ENCODE measurements at places on chromosomes 6 and 20. TPM values are rescaled to one million over a fixed set of nuclear protein-coding genes. Genes with fewer than 3 reads are reported as not detected.

Gene DIDO1
- 75.1 TPM for total RNA-seq

Gene BTN3A1
- total RNA-seq, result 8.1 TPM

Gene HLA-C
- total RNA-seq, result 77.1 TPM

Gene ZNF292
- total RNA-seq, result 15.4 TPM

Gene OOEP
- not detected for total RNA-seq

GRCh38 chr6:54846857-54847674, 495 bp downstream of the FAM83B start:
- no peak for DNase-seq
- no peaks in the 10 kb centered on the region for H3K4me1 ChIP-seq
- H3K27me3 ChIP-seq, result peaks cover 15% of the 10 kb centered on the region
- no peak overlapping the region for H3K4me3 ChIP-seq
- no peak overlapping the region for H3K27ac ChIP-seq

DNA sequence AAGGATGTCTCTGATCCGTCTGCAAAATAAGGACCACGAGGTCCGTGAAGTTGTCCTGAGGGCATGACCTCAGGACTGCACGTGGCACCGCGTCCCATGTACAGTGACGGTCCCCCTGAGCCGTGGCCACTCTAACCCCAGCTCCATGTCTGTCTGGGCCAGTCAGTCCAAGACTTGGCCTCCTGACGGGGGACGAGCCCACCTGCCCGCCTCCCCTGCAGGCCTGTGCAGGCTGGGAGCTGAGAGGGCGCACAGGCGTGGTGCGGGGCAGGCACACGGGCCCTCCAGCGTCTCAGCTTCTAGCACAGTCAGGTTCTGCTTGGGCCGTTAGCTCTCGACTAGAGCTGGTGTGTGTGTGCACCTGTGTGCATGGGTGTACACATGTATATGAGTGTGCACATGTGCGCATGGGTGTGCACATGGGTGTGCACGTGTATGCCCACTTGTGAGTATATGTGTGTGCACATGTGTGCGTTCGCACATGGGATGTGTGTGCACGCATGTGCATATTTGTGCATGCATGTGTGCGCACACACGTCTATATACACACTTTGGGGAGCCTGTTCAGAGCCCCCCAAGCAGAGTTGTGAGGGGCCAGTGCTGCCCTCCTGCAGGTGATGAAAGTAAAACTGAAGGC, 307.0 kb downstream of the TAF4 start:
- no peak for DNase-seq
- H3K4me1 ChIP-seq, result no peaks in the 10 kb centered on the region

GRCh38 chr20:64084685-64085152, 521 bp upstream of the LKAAEAR1 start:
- DNase-seq, result no peak
- peaks cover 46% of the 10 kb centered on the region for H3K4me1 ChIP-seq

- no peaks in the 10 kb centered on the region for H3K36me3 ChIP-seq
- DNase-seq, result no peak
- H3K27me3 ChIP-seq, result no peaks in the 10 kb centered on the region
- no peak overlapping the region for H3K4me3 ChIP-seq
- no peak overlapping the region for H3K27ac ChIP-seq
These were observed 6.1 kb downstream of the SAMD3 start for GRCh38 chr6:130216620-130217019.

DNA sequence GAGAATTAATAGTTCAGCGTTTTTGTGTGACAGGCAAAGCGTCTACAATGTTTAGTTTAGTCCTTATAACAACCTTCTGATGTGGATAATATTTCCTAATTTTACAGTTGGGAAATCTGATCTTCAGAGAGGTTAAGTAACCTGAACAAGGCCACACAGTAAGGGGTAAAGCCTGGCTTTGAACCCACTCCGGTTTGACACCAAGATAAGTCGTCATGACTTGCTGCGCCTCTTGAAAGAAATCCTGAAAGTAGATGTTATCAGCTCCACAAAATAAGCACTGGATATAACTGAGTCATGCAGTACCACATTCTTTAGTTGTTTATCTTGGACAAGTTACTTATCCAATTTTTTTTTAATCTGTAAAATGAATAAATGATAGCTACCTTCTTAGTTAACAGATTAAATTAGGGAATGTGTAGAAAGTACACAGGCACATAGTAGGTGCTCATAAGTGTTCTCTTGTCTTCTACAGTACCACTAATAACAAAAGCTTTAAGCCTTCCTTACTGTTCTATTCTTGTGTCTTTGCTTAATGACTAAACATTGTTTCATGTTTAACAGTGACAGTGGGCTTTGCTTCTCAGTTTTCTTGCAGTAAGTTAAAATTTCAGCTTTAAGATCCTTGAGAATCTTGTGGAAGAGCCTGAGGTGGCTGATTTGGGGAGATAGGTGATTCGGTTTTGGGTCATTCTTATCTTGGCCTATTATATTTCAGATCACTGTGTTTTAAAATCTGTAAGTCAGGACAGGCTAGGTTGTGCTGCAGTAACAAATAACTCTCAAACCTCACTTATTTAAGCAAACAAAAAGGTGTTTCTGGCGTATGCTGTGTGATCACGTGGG, 2.1 kb downstream of the HIVEP1 start:
- no peak overlapping the region for H3K27ac ChIP-seq
- DNase-seq, result no peak
- H3K36me3 ChIP-seq, result peaks cover 11% of the 10 kb centered on the region
- H3K4me3 ChIP-seq, result no peak overlapping the region
- H3K27me3 ChIP-seq, result no peaks in the 10 kb centered on the region
- H3K4me1 ChIP-seq, result peaks cover 19% of the 10 kb centered on the region

DNA sequence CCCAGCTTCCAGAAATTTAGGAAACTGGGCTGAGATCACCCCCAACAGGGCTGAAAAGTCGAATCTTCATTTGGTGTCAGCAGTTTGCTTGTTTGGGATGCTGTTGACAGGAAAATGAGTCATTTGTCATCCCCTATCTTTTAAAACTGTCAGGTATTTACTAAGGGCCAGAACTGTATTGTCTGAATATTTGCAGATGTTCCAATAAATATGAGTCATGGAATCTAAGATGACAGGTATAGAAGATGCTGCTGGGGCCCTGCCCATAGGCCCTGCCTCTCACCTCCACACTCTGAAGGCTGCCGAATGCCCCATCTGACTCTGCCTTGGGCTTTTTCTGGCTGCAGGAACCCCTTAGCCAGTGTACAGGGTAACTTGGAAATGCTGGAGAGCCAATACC, 3.9 kb downstream of the ETV7 start:
- no peak overlapping the region for H3K27ac ChIP-seq
- no peak overlapping the region for H3K4me3 ChIP-seq

DNA sequence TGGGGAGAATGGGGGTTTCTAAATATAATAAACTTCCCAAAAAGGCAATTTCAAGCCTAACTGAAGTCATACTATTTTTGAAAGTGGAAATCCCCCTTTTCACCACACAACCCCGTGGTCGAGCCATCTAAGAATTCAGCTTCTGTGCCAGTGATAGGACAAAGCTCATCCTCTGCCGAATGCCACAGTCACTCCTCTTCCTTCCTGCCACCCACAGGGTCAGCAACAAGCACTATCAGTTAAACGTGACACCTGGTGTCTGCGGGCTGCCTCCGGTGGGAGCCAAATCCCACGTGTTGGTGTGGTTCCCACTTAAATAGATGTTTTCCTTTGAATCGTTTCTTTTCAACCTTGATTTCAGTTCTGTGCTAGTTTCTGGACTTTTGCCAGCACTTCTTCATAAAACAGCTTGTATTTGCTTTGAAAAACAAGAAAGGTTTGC, 60.7 kb downstream of the TNFAIP3 start:
- H3K27ac ChIP-seq, result no peak overlapping the region
- H3K4me3 ChIP-seq, result no peak overlapping the region
- no peaks in the 10 kb centered on the region for H3K27me3 ChIP-seq
- DNase-seq, result no peak

- 0 out of 3 replicates have a peak, but pooled peaks cover 5% of the 10 kb centered on the region for H3K36me3 ChIP-seq
- H3K4me1 ChIP-seq, result no peaks in the 10 kb centered on the region
- DNase-seq, result peak; percentile 29
- no peak overlapping the region for H3K27ac ChIP-seq
- no peak overlapping the region for H3K4me3 ChIP-seq
These were observed 70.2 kb upstream of the BEND3 start for GRCh38 chr6:107185391-107185970.

DNA sequence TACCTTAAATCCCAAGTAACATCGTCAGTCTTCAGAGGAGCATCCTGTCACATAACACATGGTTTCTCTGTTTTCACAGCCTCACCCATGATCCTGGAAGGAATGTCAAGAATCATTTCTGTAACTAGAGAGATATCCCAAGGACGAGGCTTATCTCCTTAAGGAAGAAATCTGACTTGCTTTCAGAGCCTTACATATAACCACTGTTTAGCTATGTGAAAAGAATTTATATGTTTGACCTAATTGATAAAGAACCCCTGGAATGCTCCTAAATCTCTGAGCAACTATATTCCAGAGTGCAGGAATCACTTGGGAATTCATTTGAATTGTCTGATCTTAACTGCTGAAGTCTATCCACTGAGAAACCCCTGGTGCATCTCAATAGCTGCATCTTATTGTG, 243.1 kb downstream of the ALDH8A1 start:
- no peaks in the 10 kb centered on the region for H3K27me3 ChIP-seq
- H3K4me3 ChIP-seq, result no peak overlapping the region
- DNase-seq, result no peak

DNA sequence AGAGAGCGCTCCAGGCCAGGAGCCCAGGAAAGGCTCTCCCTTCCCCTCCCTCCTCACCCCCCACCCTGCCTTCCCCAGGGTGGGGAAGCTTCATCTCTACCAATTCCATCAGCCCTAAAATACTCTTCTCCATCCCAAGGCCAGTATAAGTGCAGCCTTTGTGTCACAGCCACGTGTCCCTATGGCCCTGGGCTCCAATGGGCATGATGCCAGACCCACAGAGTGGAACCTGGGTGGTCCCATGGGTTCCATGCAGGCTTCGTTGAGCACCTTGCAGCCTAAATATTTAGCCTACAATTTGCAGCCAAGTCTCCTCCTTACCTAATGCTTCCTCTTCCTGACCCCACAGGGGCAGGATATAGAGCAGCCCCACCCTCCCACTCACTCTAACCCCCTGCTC, 976 bp upstream of the MATN4 start:
- peaks cover 59% of the 10 kb centered on the region for H3K27me3 ChIP-seq
- no peak for DNase-seq
- H3K4me3 ChIP-seq, result no peak overlapping the region
- peaks cover 12% of the 10 kb centered on the region for H3K4me1 ChIP-seq
- no peaks in the 10 kb centered on the region for H3K36me3 ChIP-seq

DNA sequence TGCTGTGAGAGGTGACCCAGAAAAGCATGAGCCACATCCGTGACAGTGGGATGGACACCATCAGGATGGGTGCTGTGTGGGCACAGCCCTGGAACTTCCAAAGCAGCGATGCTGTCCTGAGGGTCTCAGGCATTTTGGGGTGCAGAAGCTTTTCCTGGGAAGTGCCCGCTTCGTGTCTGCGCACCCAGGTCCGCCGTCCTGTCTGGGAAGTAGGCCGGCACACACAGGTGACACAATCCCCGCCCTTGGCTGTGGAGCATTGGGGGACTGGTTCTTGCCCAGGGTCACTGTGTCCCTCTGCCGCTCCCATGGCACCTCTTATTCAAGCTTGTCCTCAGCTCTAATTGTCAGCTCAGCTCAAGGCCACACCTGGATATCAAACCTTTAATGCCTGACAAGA, 112.6 kb downstream of the ZDHHC14 start:
- H3K4me3 ChIP-seq, result no peak overlapping the region
- H3K4me1 ChIP-seq, result 0 out of 2 replicates have a peak, but pooled peaks cover 4% of the 10 kb centered on the region
- no peak for DNase-seq
- H3K36me3 ChIP-seq, result no peaks in the 10 kb centered on the region
- H3K27me3 ChIP-seq, result no peaks in the 10 kb centered on the region

DNA sequence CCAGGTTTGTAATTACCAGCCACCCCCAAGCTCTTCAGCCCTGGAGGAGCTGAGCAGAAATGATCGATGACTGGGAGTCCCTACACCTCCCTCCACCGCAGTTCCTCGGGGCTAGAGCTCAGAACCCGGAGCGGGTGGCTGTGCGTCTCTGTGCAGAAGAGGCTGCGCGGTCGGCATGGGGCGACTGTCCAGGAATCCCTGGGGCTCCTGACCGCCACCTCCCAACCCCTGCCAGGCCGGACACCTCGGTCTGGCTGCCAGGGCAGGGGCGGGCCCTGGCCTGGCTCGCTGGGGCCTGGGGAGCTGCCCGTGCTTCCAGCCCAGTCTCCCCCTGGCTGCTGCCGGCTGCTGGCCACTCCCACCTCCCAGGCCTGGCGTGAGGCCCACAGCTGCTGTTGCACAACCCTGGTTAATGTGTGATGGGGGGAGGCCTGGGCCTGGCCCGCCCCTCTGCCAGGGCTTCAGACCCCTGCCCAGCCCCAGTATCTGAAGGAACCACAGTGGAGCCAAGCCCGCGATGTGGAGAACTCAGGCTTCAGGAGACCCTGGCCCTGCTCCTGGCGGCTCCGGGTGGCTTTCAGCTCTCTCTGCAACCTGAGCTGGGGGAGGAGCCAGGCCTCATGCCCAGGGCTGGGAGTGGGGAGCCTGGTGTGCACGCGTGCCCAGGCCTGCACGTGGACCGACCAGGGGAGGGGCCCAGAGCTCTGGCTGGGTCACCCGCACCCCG, 1.2 kb downstream of the SLC2A4RG start:
- H3K27me3 ChIP-seq, result no peaks in the 10 kb centered on the region
- H3K4me3 ChIP-seq, result peak overlapping the region; percentile 61
- peaks cover 27% of the 10 kb centered on the region for H3K36me3 ChIP-seq
- peak; percentile 95 for DNase-seq
- H3K4me1 ChIP-seq, result peaks cover 64% of the 10 kb centered on the region
- H3K27ac ChIP-seq, result peak overlapping the region; percentile 92

DNA sequence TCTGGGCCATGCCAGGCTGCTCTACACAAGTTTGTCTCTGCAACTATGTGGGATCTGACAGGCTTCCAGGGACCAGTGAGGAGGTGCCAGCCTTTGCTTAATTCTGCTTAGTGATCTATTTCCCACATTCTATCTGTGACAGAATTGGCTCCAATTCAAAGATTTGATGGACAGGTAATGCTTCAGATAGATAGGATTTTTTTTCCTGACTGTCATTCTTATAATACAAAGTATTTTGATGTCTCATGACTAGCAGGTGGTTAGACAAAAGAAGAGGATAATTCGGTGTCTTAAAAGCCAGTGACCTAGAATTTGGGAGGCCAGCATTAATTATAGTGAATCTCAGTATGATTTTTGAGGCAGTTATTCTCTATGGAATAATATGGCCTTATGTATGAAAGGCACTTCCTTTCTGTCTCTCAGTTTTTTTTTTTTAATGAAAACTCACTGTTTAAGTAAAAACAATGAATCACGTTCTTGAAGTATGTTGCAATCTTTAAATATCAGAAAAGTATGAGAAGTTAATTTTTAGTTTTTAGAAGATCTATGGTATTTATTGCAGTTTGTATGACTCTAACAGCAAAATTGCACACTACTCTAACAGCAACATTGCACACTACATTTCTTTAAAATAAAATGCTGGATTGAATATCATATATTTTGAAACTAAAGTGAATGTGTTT, 43.7 kb downstream of the TMEM200A start:
- no peak overlapping the region for H3K27ac ChIP-seq
- no peaks in the 10 kb centered on the region for H3K36me3 ChIP-seq
- DNase-seq, result no peak
- H3K4me1 ChIP-seq, result no peaks in the 10 kb centered on the region
- no peak overlapping the region for H3K4me3 ChIP-seq
